ENCODE measurements at places on chromosomes 3 and 15. TPM values are rescaled to one million over a fixed set of nuclear protein-coding genes. Genes with fewer than 3 reads are reported as not detected.

ARL6IP5 gene
- total RNA-seq, result 66.4 TPM

ARHGAP31 gene
- total RNA-seq, result 3.5 TPM

AADAC gene
- total RNA-seq, result not detected

GRCh38 chr3:189631409-189631808 is 220 bp downstream of the TP63 start:
- DNase-seq, result no peak
- no peaks in the 10 kb centered on the region for H3K36me3 ChIP-seq
- H3K4me3 ChIP-seq, result no peak overlapping the region
- no peak overlapping the region for H3K27ac ChIP-seq
- H3K4me1 ChIP-seq, result peaks cover 11% of the 10 kb centered on the region

DNA sequence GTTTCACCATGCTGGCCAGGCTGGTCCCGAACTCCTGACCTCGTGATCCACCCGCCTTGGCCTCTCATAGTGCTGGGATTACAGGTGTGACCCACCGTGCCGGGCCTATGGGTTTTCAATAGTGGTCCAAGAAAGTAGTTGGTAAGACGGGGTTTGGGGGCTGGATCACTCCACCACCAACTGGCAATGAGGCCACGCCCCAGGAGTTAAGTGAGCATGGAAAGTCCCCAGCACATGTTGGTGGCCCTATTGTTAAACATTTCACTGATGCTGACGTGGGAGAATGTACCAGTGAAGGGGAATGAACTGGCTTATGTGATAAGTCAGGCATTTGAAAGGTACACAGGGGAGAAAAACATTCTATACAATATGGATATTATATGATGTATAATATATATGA is 80.4 kb downstream of the CHRD start:
- H3K27me3 ChIP-seq, result no peaks in the 10 kb centered on the region
- no peak overlapping the region for H3K27ac ChIP-seq
- no peaks in the 10 kb centered on the region for H3K36me3 ChIP-seq
- H3K4me3 ChIP-seq, result no peak overlapping the region
- H3K4me1 ChIP-seq, result no peaks in the 10 kb centered on the region

GRCh38 chr3:138351151-138351550 is 2.8 kb downstream of the MRAS start:
- peaks cover 6% of the 10 kb centered on the region for H3K4me1 ChIP-seq
- no peak overlapping the region for H3K4me3 ChIP-seq
- no peak overlapping the region for H3K27ac ChIP-seq
- peaks cover 26% of the 10 kb centered on the region for H3K27me3 ChIP-seq
- H3K36me3 ChIP-seq, result peaks cover 2% of the 10 kb centered on the region

- DNase-seq, result no peak
- no peaks in the 10 kb centered on the region for H3K27me3 ChIP-seq
- H3K36me3 ChIP-seq, result no peaks in the 10 kb centered on the region
- no peaks in the 10 kb centered on the region for H3K4me1 ChIP-seq
Measured at GRCh38 chr15:62430552-62430951, 265.5 kb upstream of the C2CD4B start.

- no peak overlapping the region for H3K4me3 ChIP-seq
- peaks cover 79% of the 10 kb centered on the region for H3K4me1 ChIP-seq
- no peaks in the 10 kb centered on the region for H3K27me3 ChIP-seq
- H3K36me3 ChIP-seq, result peaks cover 23% of the 10 kb centered on the region
Measured at GRCh38 chr3:152322756-152323155, 54.0 kb downstream of the MBNL1 start.

DNA sequence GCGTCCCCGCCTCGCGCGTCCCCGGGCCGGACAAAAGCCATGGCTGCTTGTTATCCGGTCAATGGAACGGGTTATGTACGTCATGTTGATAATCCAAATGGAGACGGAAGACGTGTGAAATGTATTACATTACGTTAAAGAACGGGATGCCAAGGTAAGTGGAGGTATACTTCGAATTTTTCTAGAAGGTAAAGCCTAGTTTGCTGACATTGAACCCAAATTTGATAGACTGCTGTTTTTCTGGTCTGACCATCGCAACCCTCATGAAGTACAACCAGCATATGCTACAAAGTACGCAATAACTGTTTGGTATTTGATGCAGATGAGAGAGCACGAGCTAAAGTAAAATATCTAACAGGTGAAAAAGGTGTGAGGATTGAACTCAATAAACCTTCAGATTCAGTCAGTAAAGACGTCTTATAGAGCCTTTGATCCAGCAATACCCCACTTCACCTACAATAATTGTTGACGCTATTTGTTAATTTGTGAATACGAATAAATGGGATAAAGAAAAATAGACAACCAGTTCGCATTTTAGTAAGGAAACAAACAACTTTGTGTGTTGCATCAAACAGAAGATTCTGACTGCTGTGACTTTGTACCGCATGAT is 19.8 kb downstream of the WDR73 start:
- H3K4me3 ChIP-seq, result peak overlapping the region; percentile 69
- DNase-seq, result no peak
- H3K4me1 ChIP-seq, result peaks cover 46% of the 10 kb centered on the region

GRCh38 chr3:94431876-94432570 is 369.2 kb downstream of the NSUN3 start:
- no peaks in the 10 kb centered on the region for H3K4me1 ChIP-seq
- no peak overlapping the region for H3K27ac ChIP-seq
- no peaks in the 10 kb centered on the region for H3K27me3 ChIP-seq
- no peak overlapping the region for H3K4me3 ChIP-seq
- no peaks in the 10 kb centered on the region for H3K36me3 ChIP-seq
- DNase-seq, result no peak

GRCh38 chr3:55855311-55855710 is 368.2 kb upstream of the WNT5A start:
- no peak overlapping the region for H3K4me3 ChIP-seq
- no peak for DNase-seq
- no peaks in the 10 kb centered on the region for H3K36me3 ChIP-seq
- H3K27ac ChIP-seq, result no peak overlapping the region
- H3K27me3 ChIP-seq, result no peaks in the 10 kb centered on the region

DNA sequence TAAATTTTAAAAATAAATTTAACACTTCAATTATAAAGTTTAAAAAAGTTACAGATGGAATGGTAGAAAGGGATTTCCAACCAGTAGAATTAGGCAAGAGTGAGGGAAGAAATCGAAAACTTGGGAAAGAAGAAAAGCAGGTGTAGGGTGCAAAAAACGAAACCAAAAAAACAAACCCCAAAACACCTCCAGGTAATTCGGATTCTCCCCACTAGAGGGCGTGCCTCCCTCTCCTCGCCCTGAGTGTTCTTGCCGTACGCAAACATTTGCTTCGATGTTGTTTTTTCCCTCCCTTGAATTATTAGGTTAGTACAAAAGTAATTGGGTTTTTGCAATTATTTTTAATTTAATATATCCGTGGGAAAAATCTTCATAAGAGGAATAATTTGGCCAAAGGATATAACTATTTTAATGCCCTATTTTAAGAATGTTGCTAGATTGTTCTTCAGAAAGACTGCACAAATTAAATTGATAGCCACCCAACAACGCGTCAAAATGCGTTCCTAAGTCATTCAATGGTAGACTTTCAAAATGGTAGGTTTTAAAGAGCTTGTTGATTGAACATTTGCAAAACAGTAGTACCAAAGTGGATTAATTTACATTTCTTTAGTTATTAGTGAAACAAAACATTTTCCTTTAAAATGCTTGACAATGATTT is 63.7 kb downstream of the SLC30A4 start:
- H3K36me3 ChIP-seq, result no peaks in the 10 kb centered on the region
- no peaks in the 10 kb centered on the region for H3K27me3 ChIP-seq
- peaks cover 42% of the 10 kb centered on the region for H3K4me1 ChIP-seq
- DNase-seq, result peak; percentile 90
- H3K27ac ChIP-seq, result no peak overlapping the region
- H3K4me3 ChIP-seq, result peak overlapping the region; percentile 47

CSPG5 gene
- 0.19 TPM for total RNA-seq

- no peak for DNase-seq
- no peaks in the 10 kb centered on the region for H3K4me1 ChIP-seq
- H3K27me3 ChIP-seq, result peaks cover 6% of the 10 kb centered on the region
- H3K36me3 ChIP-seq, result no peaks in the 10 kb centered on the region
Measured at GRCh38 chr3:144128108-144128892, 156.7 kb downstream of the DIPK2A start.

PSTPIP1 gene
- 94.2 TPM for total RNA-seq

- peaks cover 66% of the 10 kb centered on the region for H3K4me1 ChIP-seq
- no peak for DNase-seq
- peak overlapping the region; percentile 31 for H3K4me3 ChIP-seq
Measured at GRCh38 chr3:195897081-195897852, 11.1 kb downstream of the TNK2 start.

GOLGA8R gene
- total RNA-seq, result 1.6 TPM

KAT2B gene
- total RNA-seq, result 11.5 TPM

DNA sequence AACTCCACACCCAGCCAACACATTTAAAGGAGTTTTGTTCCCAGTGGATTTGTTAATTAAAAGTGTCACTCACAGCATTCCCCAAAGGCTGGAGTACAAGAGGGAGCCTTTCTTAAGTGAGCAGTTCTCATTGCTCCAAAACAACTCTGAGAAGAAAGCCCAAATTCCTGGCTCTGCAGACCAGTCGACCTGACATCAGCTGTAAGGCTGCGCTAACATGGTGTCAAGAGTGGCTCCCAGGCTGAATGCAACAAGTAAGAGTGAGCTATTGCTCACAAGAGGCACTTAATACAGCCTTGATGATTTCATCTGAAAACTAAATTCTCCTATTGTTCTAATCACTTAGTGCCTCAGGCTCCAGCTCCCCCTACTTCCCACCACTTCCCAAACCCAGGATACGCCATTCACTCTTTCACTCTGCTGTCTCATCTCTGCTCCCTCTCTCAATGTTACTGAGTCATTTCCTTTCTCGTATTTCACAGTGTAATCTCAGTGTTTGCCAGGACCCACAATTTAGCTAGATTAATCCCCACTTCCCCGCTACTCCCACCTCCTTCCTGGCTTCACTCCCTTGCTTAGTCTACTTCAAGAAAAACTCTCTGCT is 81.8 kb downstream of the WWTR1 start:
- H3K4me1 ChIP-seq, result peaks cover 18% of the 10 kb centered on the region
- H3K27ac ChIP-seq, result no peak overlapping the region
- DNase-seq, result peak; percentile 7
- peaks cover 16% of the 10 kb centered on the region for H3K27me3 ChIP-seq
- H3K4me3 ChIP-seq, result no peak overlapping the region

- no peak overlapping the region for H3K27ac ChIP-seq
- H3K4me1 ChIP-seq, result no peaks in the 10 kb centered on the region
- H3K36me3 ChIP-seq, result peaks cover 2% of the 10 kb centered on the region
- DNase-seq, result no peak
- no peak overlapping the region for H3K4me3 ChIP-seq
Measured at GRCh38 chr15:35095941-35096340, 10.8 kb upstream of the NANOGP8 start.

SPINT1 gene
- total RNA-seq, result 4.5 TPM

- DNase-seq, result no peak
- H3K4me1 ChIP-seq, result peaks cover 32% of the 10 kb centered on the region
- H3K27ac ChIP-seq, result no peak overlapping the region
- no peak overlapping the region for H3K4me3 ChIP-seq
- H3K36me3 ChIP-seq, result no peaks in the 10 kb centered on the region
Measured at GRCh38 chr3:143363949-143364348, 244.4 kb downstream of the CHST2 start.

DNA sequence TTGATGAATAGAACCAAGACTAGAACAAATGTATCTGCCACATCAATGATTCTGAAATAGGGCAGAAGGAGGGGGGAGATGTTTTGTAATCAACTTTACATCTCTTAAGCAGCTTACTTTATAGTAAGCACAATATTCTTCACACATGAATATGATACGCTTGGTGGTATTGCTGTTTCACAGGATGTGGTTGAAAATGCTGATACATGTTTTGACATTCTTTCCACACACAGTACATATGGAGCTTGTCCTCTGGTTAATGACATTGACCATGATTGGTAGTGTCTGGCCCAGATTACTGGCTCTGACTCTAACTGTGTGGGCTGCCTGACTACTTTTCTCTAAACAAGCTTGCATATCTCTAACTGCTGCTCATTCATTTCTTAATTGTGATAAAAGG is 168.9 kb downstream of the KLHL25 start:
- no peaks in the 10 kb centered on the region for H3K27me3 ChIP-seq
- peaks cover 10% of the 10 kb centered on the region for H3K36me3 ChIP-seq
- H3K27ac ChIP-seq, result no peak overlapping the region
- DNase-seq, result peak; percentile 43
- H3K4me1 ChIP-seq, result peaks cover 43% of the 10 kb centered on the region

DNA sequence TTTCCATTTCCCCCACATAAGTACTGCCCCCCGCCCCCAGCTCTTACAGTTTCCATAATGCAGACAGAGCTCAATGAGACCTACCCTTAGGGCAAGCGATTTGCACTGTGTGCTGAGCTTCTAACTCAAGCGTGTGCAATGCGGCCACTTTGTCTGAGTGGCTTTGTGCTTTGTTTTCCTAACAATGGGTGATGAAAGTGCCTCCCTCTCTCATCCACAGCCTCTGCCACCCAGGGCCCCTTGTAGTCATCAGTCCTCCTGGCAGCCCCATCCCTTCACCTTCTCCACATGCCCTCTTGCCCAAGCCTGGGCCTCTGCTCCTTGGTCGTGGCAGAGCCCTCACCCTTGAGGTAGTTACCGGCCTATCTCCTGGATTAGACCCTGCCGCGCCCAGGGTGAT is 17.2 kb downstream of the DAPK2 start:
- DNase-seq, result no peak
- no peaks in the 10 kb centered on the region for H3K36me3 ChIP-seq
- no peak overlapping the region for H3K27ac ChIP-seq
- no peaks in the 10 kb centered on the region for H3K4me1 ChIP-seq
- no peaks in the 10 kb centered on the region for H3K27me3 ChIP-seq

TMEM207 gene
- not detected for total RNA-seq

PLD1 gene
- not detected for total RNA-seq

GRCh38 chr3:154421083-154421482 is 8.9 kb downstream of the GPR149 start:
- DNase-seq, result no peak
- no peak overlapping the region for H3K4me3 ChIP-seq
- peaks cover 7% of the 10 kb centered on the region for H3K27me3 ChIP-seq

DNA sequence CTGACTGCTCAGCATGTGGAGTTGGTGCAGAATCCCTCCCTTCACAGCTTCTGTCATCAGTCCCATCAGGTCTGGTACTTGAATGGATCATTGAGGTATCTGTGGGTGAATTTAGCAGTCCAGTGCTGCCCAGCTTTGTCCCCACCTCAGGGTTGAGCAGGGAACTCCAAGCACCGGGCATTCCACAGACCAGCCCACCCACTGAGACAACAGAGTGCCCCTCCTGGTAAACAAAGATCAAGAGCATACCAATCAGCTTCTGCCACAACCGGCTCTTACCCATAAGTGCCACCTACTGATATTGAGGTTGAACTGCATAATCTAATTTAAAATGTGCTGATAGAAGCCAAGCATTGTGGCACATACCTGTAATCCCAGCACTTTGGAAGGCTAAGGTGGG is 57.1 kb upstream of the FXR1 start:
- H3K27me3 ChIP-seq, result peaks cover 12% of the 10 kb centered on the region
- DNase-seq, result no peak
- H3K4me1 ChIP-seq, result no peaks in the 10 kb centered on the region
- no peak overlapping the region for H3K27ac ChIP-seq
- H3K4me3 ChIP-seq, result no peak overlapping the region
